ENCODE measurements at places on chromosomes 16 and 17. TPM values are rescaled to one million over a fixed set of nuclear protein-coding genes. Genes with fewer than 3 reads are reported as not detected.
A peak's percentile ranks its signal among the peaks of the same experiment; 100 is the strongest.

GRCh38 chr16:26717826-26718225 lies 348.9 kb upstream of the C16orf82 start:
- no peak for DNase-seq

ITGA2B gene
- 6.2 TPM for total RNA-seq

ZFP3 gene
- 6.6 TPM for total RNA-seq

DNA sequence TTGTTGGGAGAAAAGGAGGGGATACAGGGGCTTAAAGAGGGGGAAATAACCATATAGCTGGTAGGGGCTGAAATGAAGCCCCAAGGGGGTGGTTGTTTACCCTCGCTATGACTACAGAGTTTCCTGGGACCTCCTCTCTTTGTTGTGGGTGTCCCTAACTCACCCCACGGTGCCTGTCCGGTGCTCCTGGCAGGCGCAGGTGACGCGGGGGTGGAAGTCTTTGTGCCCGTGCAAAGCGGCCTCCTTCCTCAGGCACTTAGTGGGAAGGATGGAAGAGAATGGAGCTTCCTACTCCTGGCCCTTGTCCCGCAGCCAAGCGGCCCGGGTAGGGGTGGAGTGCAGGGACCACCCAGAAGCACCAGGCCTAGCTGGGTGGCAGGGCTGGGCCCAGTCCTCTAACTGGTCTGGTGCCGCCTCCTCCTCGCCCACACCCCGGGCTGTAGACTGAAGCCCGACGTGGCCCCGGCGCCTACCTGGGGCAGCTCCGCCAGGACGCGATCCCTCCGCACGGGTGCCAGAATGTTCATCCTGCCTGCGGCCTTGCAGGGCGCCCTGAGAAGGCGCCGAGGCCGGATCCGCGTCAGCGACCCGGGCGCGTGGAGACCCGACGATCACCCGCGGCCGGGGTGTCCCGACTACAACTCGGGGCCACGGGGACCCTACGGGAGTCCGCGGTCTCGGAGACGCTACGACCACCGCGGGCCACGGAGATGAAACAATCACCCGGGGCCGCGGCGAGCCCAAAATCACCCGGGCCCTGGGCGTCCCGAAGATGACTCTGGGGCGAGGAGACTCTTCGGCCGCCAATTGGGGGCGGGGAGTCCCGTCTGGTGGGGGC lies 709 bp downstream of the RAB34 start:
- peak; percentile 76 for DNase-seq

DNA sequence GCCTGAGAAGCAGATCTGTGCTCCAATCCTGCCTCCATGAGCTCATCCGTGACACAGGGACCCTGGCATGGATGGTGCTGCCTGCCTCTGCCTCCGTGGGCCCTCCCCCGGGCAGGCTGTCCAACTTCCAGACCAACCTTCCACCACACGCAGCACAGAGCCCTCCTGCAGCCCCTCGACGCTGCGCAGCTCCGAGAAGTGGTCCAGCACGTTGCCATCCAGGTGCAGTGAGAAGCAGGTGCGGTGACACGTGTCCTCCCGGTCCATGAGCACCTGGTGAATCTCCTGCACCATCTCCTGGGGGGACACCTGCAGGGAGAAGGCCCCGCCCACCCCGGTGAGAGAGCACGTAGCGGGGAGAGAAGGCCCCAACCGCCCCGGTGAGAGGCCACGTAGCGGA lies 8.4 kb downstream of the CLUH start:
- DNase-seq: no peak

- no peak for DNase-seq
Observed at GRCh38 chr17:1126801-1127550, 52.8 kb downstream of the ABR start.

CCL7 gene
- total RNA-seq: 1.6 TPM

PIK3R5 gene
- 15.1 TPM for total RNA-seq

TCAP gene
- 2.0 TPM for total RNA-seq

CBX2 gene
- 4.7 TPM for total RNA-seq

- peak; percentile 76 for DNase-seq
Observed at GRCh38 chr17:4881761-4882555, 17.4 kb upstream of the C17orf107 start.

- DNase-seq: peak; percentile 80
Observed at GRCh38 chr17:10618202-10618635, 38.9 kb downstream of the MYH3 start.

OR2C1 gene
- 0.40 TPM for total RNA-seq

Measured in sciatic nerve (tissue), 2 donors.